Fibroblast of skin of back (primary cell): ENCODE measurements at places on chromosomes 2 and 18.

GRCh38 chr18:27865431-27865830 is 311.5 kb downstream of the CDH2 start:
- DNase-seq = no peak

- DNase-seq = no peak
Measured at GRCh38 chr2:7013471-7014160, 96.4 kb downstream of the RNF144A start.

- no peak for DNase-seq
Measured at GRCh38 chr2:73961823-73962615, 22.7 kb upstream of the TET3 start.

GRCh38 chr18:28837100-28837499 is 660.2 kb upstream of the CDH2 start:
- no peak for DNase-seq

DNA sequence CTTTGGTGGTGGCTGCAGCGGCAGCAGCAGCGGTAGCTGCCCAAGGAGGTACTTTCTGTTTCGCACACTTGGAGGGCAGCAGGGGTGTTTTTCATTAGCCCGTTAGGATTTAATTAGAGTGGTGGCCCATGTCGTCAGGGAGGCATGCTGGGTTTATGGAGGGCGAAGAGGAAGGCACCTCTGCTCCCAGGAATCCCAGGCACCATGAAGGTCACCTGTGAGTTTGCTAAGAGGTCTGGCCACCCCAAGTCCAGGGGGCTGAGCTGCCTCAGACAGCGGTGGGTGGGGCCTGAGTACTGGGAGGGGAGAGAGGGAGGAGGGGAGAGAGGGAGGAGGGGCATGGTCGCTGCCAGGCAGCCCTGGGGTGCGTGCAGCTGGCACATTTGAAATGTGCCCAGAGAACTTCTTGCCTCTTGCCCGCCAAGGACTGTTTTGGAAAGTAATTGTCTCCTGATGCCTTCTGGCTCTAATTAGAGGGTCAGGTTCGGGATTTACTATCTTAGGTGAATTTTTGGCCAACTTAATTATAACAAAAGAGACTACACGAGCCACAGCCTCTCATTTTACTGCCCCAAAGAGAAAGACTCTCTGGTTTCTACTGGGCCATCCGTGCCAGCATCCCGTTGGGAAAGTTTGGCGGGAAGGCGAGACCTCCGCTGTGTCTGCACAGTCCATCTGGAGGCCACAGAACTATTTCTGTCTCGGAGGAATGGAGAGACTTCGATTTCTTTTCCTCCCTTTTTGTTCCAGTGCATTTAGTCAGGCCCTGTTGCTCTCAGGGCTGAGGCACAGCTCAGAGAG is 62.0 kb downstream of the GLI2 start:
- peak; percentile 63 for DNase-seq

DNA sequence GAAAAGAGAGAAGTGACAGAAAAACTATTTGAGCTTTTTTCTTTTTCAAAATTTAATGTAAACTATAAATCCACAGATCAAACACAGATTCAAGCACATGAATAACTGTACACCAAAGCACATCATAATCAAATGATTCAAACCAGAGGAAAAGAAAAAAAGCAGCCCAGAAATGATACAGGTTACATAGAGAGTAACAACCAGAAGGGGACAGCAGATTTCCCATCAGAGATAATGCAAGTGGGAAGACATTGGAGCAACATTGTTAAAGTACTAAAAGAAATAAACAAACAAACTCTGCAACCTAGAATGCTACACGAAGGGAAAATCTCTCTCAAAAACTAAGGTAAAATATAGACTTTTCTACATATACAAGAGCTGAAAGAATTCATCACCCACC is 34.5 kb downstream of the CMPK2 start:
- DNase-seq = no peak

GRCh38 chr2:201413143-201413542 is 38.1 kb downstream of the TRAK2 start:
- no peak for DNase-seq

- DNase-seq = no peak
Measured at GRCh38 chr2:72830273-72830672, 4.4 kb upstream of the EXOC6B start.

DNA sequence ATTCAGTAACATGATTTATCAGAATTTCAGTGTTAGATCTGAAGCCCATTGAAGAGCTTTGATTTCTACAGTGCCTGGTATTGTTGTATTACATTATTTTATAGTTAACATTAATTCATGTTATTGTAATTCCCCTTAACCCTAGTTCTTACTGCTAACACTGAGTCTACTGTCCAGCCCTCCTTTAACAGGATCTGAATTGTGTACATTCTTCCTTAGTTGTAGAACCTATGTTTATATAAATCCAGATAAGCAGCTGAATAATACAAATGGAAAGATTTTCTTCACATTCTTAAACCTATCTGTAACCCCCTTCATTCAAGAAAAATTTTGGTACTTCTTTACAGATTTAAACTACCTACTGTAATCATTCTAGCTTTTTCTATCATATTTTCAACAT is 14.7 kb downstream of the NDUFAF7 start:
- no peak for DNase-seq

DNA sequence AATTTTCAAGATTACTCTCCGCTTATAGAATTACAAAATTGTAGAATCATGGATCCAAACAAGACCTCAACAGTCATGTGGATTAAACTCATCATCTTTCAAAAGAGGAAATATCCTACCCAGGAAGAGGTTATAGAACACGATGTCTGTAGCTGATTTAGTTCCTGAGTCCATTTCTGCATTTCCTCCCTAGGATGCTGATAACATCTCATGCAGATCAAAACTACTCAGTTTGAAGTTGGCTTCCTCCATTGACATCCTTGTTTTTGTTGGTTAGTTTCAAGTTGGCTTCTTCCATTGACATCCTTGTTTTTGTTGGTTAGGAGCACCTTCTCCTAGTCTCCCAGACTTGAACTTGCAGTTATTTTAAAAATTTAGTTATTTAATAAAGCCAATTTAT is 147.5 kb downstream of the PARD3B start:
- DNase-seq = no peak

DNA sequence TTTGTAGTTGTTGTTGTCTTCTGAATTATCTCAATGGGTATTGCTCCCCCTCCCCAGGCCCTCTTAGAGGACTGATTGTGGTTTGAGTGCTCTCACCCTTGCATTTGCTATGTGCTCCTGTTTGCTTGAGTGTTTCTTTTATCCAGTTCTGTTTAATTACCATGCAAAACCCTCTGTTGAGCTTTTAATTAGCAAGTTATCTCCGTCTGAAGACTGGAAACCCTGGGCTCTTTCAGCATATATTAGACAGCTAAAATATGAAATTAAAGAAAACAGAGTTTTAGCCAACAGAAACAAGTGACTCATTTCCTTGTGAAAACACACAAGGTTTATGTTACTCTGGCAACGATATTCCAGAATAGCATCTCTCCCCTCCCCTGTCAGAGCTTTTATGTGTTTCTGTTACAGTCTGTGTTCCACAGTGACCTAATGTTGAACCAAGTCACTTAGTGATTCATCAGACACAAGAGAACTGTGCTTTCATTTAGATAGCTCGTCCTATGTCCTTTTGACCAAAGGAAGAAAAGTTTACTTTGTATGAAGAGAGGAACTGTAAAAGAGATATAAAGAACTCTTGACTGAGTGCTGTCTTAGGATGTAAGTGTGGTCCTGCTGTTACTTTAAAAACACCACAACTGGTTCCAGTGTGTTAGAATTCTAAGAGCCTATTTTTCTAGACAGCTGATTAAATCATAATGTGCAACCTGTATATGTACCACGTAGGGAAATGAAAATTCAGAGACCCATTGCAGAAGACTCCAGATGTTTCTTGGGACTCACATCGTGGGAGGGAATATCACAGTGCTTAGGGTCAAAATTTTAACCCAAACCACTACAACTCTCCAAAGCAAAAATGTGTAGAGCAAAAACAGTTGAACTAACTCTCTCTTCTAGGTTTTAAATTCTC is 172.8 kb upstream of the RBMS1 start:
- DNase-seq = peak; percentile 99

GRCh38 chr18:11885278-11885947 is 22.7 kb downstream of the MPPE1 start:
- DNase-seq = no peak

- DNase-seq = peak; percentile 19
Measured at GRCh38 chr18:58394046-58394445, 234.8 kb downstream of the ALPK2 start.

DNA sequence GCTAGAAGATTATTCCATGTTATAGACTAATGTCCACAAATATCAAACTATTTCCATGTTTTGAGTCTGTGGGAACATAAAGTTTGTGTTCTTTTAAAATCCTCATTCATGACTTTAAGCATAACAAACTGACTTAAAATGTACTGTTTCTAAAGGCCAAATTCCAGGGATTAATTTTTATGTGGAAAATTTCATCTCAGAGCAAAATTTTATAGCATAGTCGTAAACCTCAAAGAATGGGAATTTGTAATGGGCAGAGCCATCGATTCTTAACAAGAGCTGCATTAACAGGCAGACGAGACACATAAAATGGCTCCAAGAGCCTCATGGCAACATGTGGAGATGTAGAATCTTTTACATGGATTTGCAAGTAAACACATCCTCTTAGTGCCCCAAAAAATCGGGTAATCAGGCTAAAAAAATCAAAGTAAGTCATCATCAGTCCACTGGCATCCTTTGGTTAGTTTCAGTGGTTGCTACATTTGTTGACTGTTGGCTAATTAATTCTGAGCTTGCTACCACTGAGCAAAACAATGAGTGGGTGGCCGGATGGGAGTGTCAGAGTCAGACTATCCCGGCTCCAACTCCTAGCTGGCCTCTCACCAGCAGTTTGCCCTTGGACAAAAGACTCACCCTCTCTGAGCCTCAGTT is 119.6 kb downstream of the FAM210A start:
- DNase-seq = no peak

DNA sequence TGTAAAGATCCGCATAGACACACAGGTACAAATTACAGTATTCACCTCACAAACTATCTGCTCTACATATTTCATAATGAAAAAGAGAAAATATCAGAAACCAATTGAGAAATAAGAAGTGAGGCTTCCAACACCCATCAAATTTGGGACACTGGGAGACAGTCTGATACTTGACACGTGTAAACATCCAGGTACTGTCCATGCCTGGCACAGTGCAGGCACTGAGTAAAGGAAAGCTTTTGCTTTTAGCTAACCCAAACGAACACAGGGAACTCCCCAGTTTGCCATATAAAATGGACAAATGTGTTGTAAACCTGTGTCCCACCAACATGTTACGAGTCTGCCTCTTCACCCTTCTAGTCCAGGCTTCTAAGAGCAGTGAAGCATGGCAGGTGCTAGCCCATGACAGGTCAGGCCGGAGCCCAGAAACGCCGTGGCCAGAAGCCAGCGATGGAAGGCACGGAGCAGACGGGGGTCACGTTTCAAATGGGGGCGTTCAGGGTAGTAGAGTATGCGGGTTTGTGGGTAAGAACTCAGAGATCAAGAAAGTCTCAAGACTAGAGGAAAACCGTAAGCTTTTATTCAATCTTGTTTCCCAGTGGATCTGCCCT is 27.0 kb downstream of the CDH2 start:
- no peak for DNase-seq

DNA sequence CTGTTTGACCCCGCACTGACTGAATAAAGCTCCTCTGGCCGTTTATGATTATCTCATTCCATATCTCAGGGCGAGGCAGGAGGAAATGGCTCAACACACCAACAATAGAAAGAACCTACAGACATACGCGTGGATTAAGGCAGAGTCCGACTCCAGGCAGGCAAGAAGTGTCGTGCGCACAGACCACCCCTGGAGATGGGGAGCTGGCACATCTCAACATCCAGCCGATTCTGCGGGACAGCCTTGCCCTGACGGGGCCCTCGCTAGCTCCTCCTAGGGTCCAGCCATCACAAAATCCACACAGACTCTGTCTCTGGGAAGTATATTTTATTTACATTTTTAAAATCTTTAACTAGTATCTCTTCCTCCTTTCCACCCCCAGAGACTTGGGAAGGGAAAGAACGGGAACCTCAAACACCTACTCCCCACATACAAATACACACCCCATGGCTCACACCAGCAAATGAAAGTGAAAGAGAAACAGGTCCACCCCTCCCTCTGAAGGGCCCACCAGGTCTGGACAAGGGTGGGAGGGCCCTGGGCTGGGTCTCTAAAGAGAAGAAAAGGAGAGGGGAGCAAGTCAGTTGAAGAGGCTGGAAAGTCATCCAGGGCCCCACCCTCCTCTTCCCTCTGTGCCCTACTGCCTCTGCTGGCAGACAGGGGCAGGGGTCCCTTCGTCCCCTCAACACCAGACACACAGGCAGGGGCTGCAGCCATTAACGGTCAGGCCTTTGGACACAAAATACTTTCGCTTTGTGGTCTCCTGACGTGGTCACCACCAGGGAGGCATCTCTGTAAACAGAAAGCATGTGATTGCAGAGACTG is 3.2 kb downstream of the GPBAR1 start:
- DNase-seq = no peak

- peak; percentile 54 for DNase-seq
Measured at GRCh38 chr2:62287899-62288880, 92.3 kb downstream of the B3GNT2 start.

- peak; percentile 16 for DNase-seq
Measured at GRCh38 chr2:5093056-5093455, 599.1 kb upstream of the SOX11 start.

DNA sequence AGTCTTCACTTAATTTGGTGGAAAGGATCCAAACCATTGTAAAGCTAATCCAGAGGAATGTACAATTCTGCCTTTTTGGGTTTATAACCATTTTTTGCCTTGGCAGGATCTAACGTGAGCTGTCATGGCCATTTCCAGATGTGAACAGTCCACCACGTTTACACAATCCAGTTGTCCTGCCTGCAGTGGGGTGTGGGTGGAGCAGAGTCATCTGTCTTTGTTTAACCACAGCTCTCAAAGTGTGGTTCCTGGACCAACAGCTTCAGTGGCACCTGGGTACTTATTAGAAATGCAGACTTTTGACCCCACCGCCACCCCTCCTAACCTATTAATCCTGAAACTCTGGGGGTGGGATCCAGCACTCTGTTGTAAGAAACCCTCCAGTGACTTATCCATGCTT is 35.9 kb downstream of the FHOD3 start:
- no peak for DNase-seq

- peak; percentile 83 for DNase-seq
Measured at GRCh38 chr2:69715964-69716363, 26.0 kb upstream of the ANXA4 start.

DNA sequence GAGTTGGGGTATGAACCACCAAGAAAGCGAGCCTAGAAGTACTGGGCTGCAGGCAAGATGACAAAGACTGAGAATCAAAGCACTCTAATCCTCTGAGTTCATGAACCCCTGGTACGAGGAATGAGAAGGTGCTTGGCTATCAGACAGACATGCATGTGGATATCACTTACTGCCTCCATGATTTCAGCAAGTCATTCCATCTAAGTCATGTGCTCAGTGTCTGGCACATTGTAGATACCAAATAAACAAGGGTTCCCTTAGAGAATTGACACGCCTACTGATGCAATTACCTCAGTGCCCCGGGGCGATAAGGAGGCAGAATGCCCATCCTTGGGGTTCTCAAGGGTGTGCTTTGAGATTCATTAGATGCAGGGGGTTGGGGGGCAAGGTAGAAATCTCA is 125.6 kb upstream of the PKDCC start:
- DNase-seq = no peak

DNA sequence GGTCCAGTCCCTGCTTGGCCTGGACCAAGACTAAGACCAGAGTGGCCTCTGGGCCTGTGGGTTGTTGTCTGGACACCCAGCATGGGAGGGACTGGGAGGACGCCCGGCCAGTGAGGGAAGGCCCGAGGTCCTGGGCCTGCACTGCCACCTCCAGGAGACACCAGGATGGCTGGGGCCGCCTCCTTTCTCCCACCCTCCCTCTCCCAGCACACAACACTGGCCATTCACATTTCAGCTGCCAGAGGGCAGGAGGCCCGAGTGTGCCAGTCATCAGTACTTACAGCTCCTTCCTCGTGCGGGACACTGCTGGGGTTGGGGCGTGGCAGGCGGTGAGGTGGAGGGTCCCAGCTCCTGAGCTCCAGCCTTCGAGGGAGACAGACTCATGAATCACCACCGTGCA is 133.5 kb downstream of the ASB1 start:
- no peak for DNase-seq
